H7 (cell line): ENCODE measurements at places on chromosomes 2 and 18. TPM values are rescaled to one million over a fixed set of nuclear protein-coding genes. Genes with fewer than 3 reads are reported as not detected.

DSC1 gene
- total RNA-seq: 0.04 TPM in 1 of 2 replicates, not detected in the other

RNF125 gene
- 12.1 and 19.7 TPM in 2 replicates for total RNA-seq

FAHD2B gene
- 25.5 and 33.0 TPM in 2 replicates for total RNA-seq

SP140 gene
- 0.55 TPM in 1 of 2 replicates, not detected in the other for total RNA-seq

CAPN14 gene
- total RNA-seq: 0.11 and 0.17 TPM in 2 replicates
